NCI-H446 (cell line): ENCODE measurements at places on chromosomes 7 and 10.

DNA sequence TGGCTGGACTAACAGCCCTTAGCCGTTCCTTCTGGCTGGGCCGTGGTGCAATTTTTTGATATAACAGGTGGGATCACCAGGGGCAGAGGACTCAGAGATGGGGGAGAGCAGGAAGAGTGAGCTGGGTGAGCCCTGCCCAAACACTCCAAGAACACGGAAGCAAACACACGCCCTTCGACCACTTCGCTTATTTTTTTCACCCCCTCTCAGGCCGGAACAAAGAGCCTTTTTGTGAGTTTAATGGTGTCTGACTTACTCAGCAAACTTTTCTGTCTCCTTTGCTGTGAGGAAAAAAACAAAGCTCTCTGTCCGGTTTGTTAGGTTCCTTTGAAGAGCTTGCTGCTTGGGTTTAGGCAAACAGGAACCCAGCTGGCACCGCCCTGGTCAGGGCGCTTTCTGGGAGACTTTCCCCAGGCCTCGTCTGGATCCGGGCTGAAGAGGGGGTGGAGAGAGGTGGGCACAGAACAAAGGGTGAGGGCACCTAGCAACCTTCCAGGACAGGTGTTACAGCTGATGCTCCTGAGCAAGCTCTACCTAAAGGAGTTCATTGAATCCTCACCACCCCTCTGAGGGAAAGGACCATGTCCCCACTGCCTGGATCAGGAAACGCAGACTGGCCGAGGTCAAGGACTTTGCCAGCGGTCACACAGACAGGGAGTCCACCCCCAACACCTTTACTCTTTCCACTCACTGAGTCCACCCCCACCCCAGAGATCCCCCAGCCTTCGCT is 23.3 kb downstream of the CALML3 start:
- no peak for DNase-seq

- no peak for DNase-seq
These were observed 57.1 kb upstream of the IGFBP3 start for GRCh38 chr7:45978010-45978681.

DNA sequence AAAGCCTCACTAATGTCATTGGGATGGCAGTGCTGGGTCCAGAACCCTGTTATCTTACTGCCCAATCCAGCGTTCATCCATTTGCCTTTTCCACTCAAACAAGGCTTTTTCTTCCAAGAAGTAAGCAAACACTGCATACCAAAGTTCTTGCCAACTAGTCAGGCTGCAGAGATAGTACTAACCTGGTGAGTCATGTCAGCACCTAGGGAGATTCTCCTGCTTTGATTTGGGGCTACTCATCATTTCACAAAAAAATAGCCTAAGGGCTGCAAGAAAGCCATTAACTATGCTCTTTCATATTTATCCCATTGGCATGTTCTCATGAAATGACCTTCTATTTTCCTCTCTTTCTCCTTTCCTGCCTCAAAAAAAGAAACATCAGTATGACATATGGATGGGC is 142.6 kb downstream of the TWIST1 start:
- peak; percentile 56 for DNase-seq

DNA sequence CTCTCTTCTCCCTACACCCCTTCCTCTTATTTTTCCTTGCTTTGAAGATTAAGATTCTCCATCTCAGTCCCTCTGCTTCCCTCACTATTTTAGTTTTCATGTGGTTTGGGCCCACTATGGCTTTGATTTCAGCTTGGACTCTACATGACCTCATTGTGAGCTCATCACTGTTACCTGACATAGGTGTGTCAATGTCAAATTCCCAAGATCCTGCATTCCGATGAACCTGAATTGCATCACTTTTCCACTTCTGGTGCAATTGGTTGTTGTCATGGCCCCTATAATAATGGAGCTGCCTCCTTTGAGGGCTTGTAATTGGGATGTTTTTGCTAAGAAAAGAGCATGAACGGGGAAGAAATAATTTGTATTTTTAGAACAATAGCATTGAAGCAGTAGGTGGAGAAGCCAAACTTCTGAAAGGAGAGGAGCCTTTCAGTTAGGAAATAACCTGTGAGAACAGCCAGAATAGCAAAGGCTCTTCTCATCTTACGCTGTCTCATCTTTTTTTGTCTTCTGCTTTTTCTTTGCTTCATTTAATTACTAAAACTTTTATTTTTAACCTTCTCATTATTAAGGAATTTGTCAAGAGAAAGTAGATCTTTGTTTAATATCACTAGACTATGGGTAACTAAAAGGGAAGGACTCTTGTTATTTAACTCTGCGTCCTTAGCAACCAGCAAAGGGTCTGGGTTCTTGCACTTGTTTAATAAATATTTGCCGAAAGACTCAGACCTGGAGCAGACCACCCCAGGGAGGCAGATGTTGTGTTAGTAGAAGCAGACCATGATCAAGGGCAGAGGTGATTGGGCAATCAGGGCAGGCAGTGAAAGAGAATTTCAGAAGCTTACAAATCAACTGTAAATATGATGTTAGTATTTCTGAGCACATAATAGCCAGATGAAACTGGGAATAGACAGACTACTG is 95.4 kb downstream of the TES start:
- DNase-seq, result no peak

- DNase-seq, result no peak
These were observed 10.9 kb upstream of the RBP3 start for GRCh38 chr10:47337310-47337709.

DNA sequence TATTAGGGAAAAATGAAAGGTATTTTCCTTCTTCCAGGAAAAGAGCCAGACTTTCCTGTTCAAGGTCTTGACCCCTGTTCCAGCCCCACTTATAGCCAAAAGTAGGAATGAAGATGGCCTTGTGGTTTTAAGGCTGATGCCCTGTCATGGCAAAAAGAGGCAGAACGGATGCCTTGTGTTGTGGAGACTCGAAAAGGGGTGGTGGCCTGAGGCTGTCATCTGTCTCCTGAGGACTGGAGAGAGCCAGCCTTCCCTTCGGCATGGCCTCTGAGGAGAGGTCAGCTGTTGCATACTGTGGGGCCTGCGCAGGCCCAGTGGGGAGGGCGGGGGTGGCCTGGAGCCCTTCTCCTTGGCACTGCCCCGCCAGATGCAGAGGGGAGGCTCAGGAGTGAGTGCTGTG is 166.0 kb upstream of the EEPD1 start:
- no peak for DNase-seq

DNA sequence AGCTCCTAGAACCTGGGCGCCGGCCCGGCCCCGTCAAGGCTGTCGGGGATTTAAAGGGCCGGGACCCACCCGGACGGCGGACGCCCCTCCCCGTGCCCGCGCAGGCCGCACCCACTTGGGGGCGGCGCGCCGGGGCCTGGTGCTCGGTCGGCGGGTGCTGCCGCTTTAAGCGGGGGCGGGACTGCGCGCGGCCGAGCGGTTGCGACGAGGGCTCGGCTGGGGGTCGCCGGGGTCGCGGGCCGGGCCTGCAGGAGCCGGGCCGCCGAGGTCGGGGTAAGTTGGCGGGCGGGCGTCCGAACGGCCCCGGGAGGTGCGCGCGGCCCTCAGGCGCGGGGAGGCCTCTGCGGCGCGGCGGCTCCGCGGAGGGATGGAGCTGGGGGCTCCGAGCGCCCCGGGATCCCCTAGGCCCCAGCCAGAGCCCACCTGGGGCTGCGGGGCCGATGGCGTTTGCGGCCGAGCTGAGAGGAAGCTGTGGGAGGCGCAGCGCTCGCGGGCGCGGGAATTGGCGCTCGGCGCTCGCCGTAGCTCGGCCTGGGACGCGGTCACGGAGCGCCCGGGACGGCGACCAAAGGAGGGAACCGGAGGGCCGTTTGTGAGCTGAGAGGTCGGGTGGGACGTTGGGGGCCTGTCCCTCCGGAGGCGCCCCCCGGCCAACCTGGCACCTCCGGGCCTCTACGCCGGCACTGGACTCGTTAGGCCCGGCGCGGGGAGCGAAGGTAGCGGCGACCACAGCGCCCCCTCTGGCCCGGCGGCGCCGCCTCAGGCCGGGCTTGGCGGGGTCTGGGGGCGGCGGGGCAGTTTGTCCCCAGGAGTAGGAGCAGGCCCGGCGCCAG is at the start of gene TRRAP:
Gene TRRAP (plus strand): TSS at position 168 of the 833 bp plus-strand sequence. CDS start 2,619 bp downstream, outside the sequence.
- peak; percentile 67 for DNase-seq

DNA sequence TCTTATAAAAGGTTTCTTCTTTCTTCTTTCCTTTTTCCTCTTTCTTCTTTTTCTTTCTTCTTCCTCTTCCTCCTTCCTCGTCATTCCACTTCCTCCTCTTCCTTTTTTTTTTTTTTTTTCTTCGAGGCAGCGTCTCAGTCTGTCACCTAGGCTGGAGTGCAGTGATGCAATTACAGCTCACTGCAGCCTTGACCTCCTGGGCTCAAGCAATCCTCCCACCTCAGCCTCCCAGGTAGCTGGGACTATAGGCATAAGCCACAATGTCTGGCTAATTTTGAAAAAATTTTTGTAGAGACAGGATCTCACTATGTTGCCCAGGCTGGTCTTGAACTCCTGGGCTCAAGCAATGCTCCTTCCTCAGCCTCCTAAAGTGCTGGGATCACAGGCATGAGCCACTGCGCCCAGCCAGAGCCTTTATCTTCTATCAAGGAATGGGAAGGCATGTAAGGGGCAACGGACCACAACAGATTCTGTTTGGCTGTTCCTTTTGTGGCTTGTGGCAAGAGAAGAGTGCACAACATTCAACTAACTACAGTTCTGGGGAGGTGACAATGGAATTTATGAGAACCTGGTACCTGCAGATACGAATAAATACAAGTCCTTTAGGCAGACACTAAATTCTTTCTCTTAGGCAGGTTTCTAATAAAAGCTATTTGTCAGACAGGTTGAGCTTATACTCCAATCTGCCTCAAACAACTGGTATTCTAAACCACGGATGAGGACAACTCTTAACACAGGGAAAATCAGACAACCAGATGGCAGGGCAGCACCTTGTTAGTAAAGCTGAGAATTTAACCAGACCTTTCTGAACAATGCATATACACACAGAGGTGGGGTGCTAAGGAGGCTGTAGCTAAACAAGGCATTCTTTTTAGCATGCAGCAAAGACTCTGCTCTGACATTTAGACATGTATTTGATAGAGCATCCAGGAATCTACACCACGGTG is 100.3 kb downstream of the DOCK4 start:
- no peak for DNase-seq

DNA sequence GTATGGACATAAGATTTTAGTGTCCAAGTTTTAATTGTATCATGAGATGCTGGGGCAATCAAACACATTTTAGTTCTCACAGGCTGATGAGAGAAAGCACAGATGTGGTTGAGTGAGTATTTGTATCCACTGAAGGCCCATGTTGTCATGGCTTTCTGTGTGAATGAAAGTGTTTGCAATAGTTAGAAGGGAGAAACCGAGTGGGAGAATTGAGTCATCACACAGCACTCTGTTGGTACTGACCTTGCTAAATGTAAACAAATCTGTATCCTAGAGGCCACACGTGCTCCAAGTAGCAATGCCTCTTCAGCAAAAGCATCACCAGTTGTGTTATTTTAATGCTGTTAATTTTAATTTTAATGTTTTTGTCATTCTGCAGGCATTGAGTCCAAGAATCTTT is 121.2 kb downstream of the EMX2 start:
- DNase-seq, result no peak

- DNase-seq, result no peak
These were observed 149.6 kb downstream of the TCF7L2 start for GRCh38 chr10:113099431-113100183.

- no peak for DNase-seq
These were observed at the start of gene GSTO1 for GRCh38 chr10:104254493-104255310. GSTO1 (plus strand) TSS chr10:104254892; CDS start chr10:104254929, 37 bp downstream.

DNA sequence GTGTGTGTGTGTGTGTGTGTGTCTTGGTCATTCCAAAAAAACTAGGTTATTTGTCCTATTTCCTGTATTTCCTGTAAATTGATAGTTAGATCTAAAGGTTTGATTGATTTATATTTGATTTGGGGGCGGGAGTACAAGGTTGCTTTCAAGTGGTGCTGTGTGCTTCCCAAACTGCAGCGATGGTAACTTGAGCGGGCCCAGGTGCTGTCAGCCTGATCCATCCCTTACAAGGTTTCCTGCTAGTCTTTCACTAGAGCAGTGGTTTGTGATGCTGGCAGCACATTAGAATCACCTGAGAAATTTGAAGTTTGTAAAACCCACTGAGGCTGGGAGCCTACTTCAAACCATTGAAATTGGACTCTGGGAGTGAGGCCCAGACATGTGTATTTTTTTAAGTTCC is 23.7 kb downstream of the ABCC2 start:
- DNase-seq, result no peak

- DNase-seq, result no peak
These were observed 33.2 kb downstream of the GNAT3 start for GRCh38 chr7:80478683-80479082.

- DNase-seq, result peak; percentile 5
These were observed 837 bp upstream of the IGFBP3 start for GRCh38 chr7:45921699-45922519.

GRCh38 chr7:31874631-31875386 is 187.8 kb downstream of the PPP1R17 start:
- DNase-seq, result no peak

- DNase-seq, result no peak
These were observed 2.7 kb downstream of the PRSS37 start for GRCh38 chr7:141838581-141838980.

DNA sequence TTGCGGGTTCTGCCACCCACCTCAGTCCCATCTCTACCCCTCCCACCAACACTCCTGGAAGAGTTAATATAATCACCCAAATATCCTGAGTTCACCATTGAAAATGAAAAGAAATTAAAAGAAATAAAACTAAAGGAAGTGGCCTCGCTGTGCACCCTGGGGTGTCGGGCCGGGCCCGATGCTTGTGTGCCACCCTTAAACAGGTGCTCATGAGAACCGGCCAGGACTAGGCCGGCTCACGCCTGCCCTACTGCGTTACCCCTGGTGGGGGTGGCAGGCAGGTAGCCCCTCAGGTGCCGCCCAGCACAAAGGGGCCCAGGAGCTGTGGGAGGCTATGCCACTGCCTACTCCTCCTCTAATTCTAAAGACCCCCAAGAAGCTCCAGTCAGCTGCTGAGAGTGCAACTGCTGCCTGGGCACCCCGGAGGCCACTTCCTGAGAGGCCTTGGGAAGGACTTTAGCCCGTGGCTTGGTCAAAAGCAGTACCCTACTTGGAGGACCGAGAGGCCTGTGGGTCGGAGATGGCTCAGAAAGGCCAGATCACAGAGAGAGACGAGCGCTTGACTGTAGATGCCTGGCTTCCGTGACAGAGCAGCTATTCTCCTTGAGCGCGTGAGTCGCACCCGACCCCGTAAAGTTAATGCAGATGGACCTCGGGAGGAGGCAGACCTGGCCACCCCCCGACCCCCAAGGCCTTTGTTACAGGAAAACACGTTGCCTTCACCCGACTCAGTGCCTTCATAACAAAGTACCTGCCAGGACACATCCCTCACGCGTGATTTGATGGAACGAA is 51.0 kb upstream of the PPP2R2D start:
- no peak for DNase-seq

GRCh38 chr10:36542493-36542892 is 582.9 kb upstream of the ANKRD30A start:
- DNase-seq, result no peak

DNA sequence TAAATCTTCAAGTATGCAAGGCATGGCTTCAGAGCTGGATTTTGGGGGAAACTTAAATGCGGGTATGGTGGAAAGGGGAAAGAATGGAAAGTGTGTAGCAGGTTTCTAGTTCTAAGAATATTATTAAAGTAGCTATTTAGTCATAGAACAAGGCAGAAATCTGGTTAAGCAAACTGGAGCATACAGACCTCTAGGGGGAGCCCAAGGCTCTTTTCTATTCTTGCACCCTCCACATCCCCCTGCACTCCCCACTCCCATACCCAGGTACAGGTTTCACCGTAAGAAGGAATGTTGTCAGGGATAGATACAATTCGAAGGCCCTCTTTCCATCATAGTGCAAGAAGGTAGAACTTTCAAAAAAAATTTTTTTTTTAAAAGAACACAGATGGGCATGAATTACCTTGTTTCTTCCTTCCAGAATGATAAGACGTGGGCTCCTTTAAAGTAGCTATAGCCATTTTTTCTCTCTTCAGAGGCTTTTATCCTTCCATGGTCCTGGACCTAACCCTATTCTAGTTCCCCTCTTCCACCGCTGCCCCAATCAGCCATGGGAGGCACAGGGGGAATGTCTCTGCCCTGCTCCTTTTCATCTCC is 41.5 kb upstream of the SMIM30 start:
- peak; percentile 22 for DNase-seq
